Spleen (tissue), 13 donors: ENCODE measurements at places on chromosomes 4 and X. TPM values are rescaled to one million over a fixed set of nuclear protein-coding genes. Genes with fewer than 3 reads are reported as not detected.

GRCh38 chr4:5887361-5888221 is 5.3 kb downstream of the CRMP1 start:
- no peak for DNase-seq
- H3K4me3 ChIP-seq, result peak overlapping the region; percentile 27
- no peaks in the 10 kb centered on the region for H3K36me3 ChIP-seq
- H3K27me3 ChIP-seq, result peaks cover 63% of the 10 kb centered on the region

UGT2A1 gene
- not detected for total RNA-seq

TCEANC gene
- 8.8 TPM for total RNA-seq

PCDH7 gene
- 71.6 TPM for total RNA-seq

DNA sequence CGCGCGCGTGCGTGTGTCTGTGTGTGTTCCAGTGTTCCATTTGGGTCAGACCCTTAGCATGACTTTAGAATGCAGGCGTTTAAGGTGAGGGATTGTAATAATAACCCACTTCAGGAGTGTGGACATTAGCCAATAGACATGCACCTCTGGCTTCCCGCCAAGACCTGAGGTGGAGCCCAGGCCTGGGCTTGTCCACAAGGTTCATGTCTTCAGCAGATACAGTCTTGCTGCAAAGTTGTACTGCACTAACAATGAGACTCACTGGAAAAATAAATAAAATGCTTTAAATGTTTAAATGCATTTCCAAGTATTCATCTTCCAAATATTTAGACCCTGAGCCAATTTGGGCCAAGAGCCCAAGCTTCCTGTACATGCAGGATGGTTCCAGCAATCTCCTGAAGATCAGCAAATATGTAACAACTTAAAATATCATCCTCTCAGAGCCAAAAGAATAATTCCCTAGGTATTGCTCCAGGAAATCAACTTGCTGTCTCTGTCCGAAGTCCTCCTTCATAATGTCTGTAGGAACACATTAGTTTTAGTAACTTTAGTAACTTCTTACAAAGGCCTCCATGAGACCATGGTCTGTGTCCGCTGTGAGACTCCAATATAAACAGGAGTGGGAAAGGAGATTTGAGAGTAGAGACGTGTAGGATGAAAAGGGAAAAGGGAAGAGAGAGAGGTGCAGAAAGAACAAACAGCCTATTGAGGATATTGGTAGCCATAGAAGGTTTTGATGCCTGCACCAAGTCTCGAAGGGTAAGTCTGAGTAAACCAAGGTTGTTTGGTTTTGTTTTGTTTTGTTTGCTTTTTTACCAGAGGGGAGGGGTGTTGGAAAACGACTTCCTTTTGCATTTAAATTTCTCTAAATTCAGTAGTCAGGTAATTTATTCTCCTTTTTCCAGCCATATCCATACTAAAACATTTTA is 98.5 kb upstream of the KLF3 start:
- H3K4me1 ChIP-seq, result peaks cover 15% of the 10 kb centered on the region
- H3K4me3 ChIP-seq, result no peak overlapping the region
- H3K27me3 ChIP-seq, result no peaks in the 10 kb centered on the region

SLC25A4 gene
- 10.3 TPM for total RNA-seq

TLR3 gene
- 6.1 TPM for total RNA-seq

CCDC158 gene
- 0.10 TPM for total RNA-seq

VAMP7 gene
- total RNA-seq, result 32.8 TPM

- peaks cover 15% of the 10 kb centered on the region for H3K27me3 ChIP-seq
- H3K36me3 ChIP-seq, result no peaks in the 10 kb centered on the region
- peak; percentile 56 for DNase-seq
- no peak overlapping the region for H3K4me3 ChIP-seq
- H3K27ac ChIP-seq, result peak overlapping the region; percentile 85
- peaks cover 29% of the 10 kb centered on the region for H3K4me1 ChIP-seq
Observed at GRCh38 chrX:107700317-107700774, 72.0 kb downstream of the PRPS1 start.

DNA sequence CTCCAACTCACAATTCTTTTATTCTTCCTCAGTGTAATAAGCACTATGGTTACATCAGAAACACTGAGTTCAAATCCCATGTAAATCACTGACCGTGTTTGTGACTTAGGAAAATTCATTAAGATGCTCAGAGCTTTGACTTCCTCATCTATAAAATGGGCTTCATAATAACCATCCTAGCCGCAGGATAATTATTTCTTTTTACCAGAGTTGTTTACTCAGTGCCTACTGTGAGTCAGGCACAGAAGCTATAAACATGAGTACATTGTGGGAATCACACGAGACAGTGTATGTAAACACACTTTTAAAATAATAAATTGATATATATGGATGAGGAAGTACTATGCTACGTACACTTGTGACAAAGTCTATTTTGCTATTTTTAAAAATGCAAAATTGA is 296.3 kb upstream of the TENM3 start:
- H3K27ac ChIP-seq, result no peak overlapping the region
- H3K27me3 ChIP-seq, result no peaks in the 10 kb centered on the region
- H3K4me1 ChIP-seq, result no peaks in the 10 kb centered on the region

DNA sequence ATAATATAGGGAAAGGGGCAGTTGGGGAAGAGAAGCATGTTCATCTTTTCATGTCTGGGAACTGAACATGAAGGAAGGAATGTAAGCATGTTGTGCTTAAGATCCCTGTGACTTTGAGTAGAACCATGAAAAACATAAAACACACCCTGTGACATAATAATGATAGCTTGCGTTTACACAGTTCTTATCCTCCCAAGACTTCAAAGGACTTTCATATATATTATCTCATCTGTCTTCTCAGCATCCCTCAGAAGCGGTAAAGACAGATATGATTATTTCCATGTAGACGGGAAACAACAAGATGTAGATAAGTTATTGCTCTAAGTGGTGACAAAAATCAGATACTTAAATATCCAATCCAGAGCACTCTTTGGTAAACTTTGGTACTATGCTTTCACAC is 3.3 kb upstream of the SH3RF1 start:
- H3K27ac ChIP-seq, result no peak overlapping the region
- no peak overlapping the region for H3K4me3 ChIP-seq
- H3K36me3 ChIP-seq, result no peaks in the 10 kb centered on the region
- H3K4me1 ChIP-seq, result peaks cover 17% of the 10 kb centered on the region
- peaks cover 14% of the 10 kb centered on the region for H3K27me3 ChIP-seq
- no peak for DNase-seq

DNA sequence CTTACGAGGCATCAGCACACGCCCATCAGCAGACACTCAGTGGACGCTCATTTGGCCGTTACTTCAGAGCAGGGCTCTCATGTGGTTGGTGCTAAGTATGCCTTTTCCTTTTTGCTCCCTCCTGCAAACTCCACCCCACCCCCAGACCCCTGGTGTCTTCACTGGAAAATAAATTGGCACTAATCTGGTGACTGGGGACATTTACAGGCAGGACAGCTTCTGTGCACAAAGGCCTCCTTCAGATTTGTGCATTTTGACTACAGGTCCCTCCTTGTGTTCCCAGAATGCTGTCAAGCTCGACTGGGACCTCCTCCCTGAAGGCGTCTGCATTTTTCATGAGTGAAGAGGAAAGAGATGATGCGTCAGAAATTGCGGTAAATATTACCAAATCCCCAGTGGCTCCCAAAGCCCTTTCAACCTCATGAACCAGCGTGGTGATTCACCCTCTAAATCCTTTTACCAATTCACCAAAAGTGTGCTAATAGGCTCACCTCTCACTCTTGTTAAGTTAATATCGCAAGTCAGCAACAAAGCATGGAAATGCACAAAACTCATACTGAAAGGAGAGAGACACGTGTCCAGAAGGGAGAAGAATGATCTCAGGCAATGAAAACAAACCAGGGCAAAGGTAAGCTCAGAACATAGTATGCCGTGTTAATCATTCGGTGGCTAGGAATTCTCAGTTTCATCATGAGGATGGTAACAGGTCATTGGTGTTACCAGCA is 119.0 kb downstream of the NKX6-1 start:
- no peak overlapping the region for H3K4me3 ChIP-seq
- no peaks in the 10 kb centered on the region for H3K4me1 ChIP-seq
- peaks cover 6% of the 10 kb centered on the region for H3K27me3 ChIP-seq
- H3K27ac ChIP-seq, result no peak overlapping the region

BEX1 gene
- 1.4 TPM for total RNA-seq

DNA sequence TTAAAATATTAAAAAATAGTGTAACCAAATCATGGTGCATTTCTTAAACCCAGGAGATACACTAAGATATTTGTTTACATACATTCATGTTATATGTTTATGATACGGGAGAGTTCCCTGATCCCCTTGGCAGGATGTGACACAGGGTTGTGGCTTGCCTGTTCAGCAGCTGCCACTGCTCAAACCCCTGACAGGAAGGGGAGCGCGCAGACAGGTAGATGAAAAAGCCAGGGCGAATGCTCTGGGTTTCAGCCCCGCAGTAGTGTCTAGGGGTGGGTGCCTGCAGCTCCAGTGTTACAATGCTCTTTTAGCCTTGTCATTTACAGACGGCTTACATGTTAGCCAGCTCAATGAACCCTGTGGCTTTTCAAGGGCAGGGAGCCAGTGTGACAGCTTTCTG is 1343.8 kb upstream of the IGFBP7 start:
- no peaks in the 10 kb centered on the region for H3K4me1 ChIP-seq
- no peaks in the 10 kb centered on the region for H3K36me3 ChIP-seq
- no peak overlapping the region for H3K4me3 ChIP-seq
- DNase-seq, result no peak
- H3K27ac ChIP-seq, result no peak overlapping the region
- no peaks in the 10 kb centered on the region for H3K27me3 ChIP-seq

GRCh38 chrX:110216027-110216426 is 101.9 kb downstream of the AMMECR1 start:
- no peak for DNase-seq
- no peaks in the 10 kb centered on the region for H3K27me3 ChIP-seq
- no peak overlapping the region for H3K27ac ChIP-seq
- H3K4me3 ChIP-seq, result no peak overlapping the region
- H3K4me1 ChIP-seq, result no peaks in the 10 kb centered on the region
- no peaks in the 10 kb centered on the region for H3K36me3 ChIP-seq

PPARGC1A gene
- total RNA-seq, result 7.3 TPM

DNA sequence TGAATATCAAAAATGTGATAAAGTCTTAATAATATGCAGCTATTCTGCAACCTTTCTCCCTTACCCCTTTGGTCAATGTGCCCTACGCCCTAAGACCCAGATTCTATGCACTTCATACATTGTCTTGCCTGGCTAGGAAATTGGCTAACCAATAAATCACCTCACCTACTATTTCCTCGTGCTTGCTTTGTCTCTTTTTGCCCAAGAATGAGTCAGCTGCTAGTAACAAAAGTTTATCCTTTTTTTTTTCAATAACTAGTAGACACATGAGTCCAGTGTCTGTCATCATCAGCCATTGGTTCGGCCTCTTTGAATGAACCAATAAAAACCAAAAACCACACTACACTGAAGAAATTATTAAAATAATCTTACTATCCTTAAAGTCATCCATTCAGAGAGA is 387.1 kb downstream of the PPP3CA start:
- H3K27ac ChIP-seq, result no peak overlapping the region
- H3K4me1 ChIP-seq, result no peaks in the 10 kb centered on the region
- no peak for DNase-seq
- no peaks in the 10 kb centered on the region for H3K27me3 ChIP-seq
- H3K36me3 ChIP-seq, result no peaks in the 10 kb centered on the region
- no peak overlapping the region for H3K4me3 ChIP-seq

GRCh38 chr4:92825791-92826190 is 522.0 kb downstream of the GRID2 start:
- DNase-seq, result no peak
- no peaks in the 10 kb centered on the region for H3K27me3 ChIP-seq
- no peak overlapping the region for H3K27ac ChIP-seq
- H3K4me3 ChIP-seq, result no peak overlapping the region

DNA sequence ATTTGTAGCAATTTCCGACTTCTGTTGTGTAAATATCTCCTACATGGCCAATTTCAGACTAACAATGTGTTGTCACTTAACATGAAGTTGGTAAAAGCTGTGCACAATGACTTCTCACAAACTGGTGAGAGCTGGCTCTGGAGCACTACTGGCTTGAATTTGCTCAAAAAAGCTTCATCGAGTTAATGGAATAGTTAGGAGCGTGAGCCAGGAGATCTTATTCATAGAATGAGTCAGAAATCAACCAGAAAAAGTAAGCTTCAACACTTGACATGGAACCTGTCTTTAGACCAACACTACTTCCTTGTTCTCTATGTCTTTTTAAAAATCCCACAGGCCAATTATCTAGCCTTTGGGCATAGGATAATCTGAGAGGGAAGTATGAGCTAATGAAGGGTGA is 7.9 kb upstream of the CHRDL1 start:
- DNase-seq, result no peak
- no peak overlapping the region for H3K4me3 ChIP-seq
- H3K4me1 ChIP-seq, result no peaks in the 10 kb centered on the region
- no peaks in the 10 kb centered on the region for H3K27me3 ChIP-seq
- H3K27ac ChIP-seq, result no peak overlapping the region
- H3K36me3 ChIP-seq, result no peaks in the 10 kb centered on the region

C1QTNF7 gene
- total RNA-seq, result 3.6 TPM

- no peak overlapping the region for H3K4me3 ChIP-seq
- no peak for DNase-seq
- H3K27ac ChIP-seq, result no peak overlapping the region
- no peaks in the 10 kb centered on the region for H3K4me1 ChIP-seq
- H3K36me3 ChIP-seq, result no peaks in the 10 kb centered on the region
Observed at GRCh38 chr4:169952236-169953002, 73.8 kb downstream of the MFAP3L start.

GRCh38 chrX:74510401-74510800 is 89.1 kb downstream of the SLC16A2 start:
- no peaks in the 10 kb centered on the region for H3K36me3 ChIP-seq
- no peaks in the 10 kb centered on the region for H3K4me1 ChIP-seq
- DNase-seq, result no peak

DNA sequence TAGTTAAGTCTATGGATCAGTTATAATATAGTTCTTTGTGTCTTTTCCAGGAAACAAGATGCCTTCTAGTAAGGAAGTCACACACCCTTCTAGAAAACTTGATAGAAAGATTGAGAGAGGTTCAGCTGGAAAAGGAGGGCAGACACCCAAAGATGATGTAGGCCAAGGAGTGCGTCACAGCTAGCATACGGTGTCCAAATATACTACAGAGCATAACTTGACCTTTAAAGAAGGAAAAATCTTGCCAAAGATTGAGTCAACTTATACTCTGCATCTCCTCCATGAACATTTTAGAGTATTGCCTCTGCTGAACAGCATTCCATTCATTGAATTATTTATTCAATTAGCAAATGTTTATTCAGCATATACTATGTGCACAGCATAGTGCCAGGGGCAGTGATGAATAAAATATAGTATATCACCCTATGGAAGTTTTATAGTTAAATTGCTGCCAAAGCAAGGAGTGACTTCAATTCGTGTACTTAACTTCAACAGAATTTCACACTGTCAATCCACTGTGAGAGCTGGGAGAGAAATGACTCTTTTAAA is 51.9 kb upstream of the SLC6A14 start:
- no peak overlapping the region for H3K27ac ChIP-seq
